ENCODE measurements at places on chromosomes 6 and 20. TPM values are rescaled to one million over a fixed set of nuclear protein-coding genes. Genes with fewer than 3 reads are reported as not detected.

The SNAP25 gene
- polyA plus RNA-seq = 1.1 TPM

The GJA10 gene
- polyA plus RNA-seq = not detected

The TMEM200A gene
- polyA plus RNA-seq = 10.9 TPM

The LY6G6C gene
- polyA plus RNA-seq = 0.28 TPM

The TBC1D22B gene
- 6.8 TPM for polyA plus RNA-seq

The TAF11 gene
- polyA plus RNA-seq = 46.2 TPM

The SPTLC3 gene
- 1.5 TPM for polyA plus RNA-seq

The FAM209A gene
- 0.37 TPM for polyA plus RNA-seq

The RSPH9 gene
- polyA plus RNA-seq = 0.79 TPM

The NR2E1 gene
- polyA plus RNA-seq = not detected

The COX4I2 gene
- polyA plus RNA-seq = 9.2 TPM

The HLA-DPB1 gene
- 19.2 TPM for polyA plus RNA-seq

The EPHA7 gene
- 3.5 TPM for polyA plus RNA-seq

The NT5DC1 gene
- 25.7 TPM for polyA plus RNA-seq

The PAK5 gene
- 0.13 TPM for polyA plus RNA-seq

The DEFB116 gene
- polyA plus RNA-seq = not detected

The GGTLC1 gene
- not detected for polyA plus RNA-seq

The FAM217A gene
- polyA plus RNA-seq = not detected

The TLDC2 gene
- 1.0 TPM for polyA plus RNA-seq

The HFE gene
- 5.9 TPM for polyA plus RNA-seq

The RPP21 gene
- polyA plus RNA-seq = 18.8 TPM

The TBC1D32 gene
- polyA plus RNA-seq = 4.1 TPM

The PGM3 gene
- polyA plus RNA-seq = 28.2 TPM

The RNF217 gene
- polyA plus RNA-seq = 53.7 TPM

The PRDM1 gene
- polyA plus RNA-seq = 5.2 TPM

The SLC17A1 gene
- polyA plus RNA-seq = not detected

The ZBTB12 gene
- polyA plus RNA-seq = 10.9 TPM
